ENCODE measurements at places on chromosomes 12 and 14.

- no peak for DNase-seq
Measured at GRCh38 chr12:80291108-80291754, 152.8 kb upstream of the PTPRQ start.

- no peak for DNase-seq
Measured at GRCh38 chr12:50985322-50985721, 33.0 kb downstream of the HIGD1C start.

GRCh38 chr14:34554540-34555250 is 15.2 kb upstream of the EAPP start:
- DNase-seq: no peak

- no peak for DNase-seq
Measured at GRCh38 chr12:70487440-70487839, 121.3 kb downstream of the KCNMB4 start.

DNA sequence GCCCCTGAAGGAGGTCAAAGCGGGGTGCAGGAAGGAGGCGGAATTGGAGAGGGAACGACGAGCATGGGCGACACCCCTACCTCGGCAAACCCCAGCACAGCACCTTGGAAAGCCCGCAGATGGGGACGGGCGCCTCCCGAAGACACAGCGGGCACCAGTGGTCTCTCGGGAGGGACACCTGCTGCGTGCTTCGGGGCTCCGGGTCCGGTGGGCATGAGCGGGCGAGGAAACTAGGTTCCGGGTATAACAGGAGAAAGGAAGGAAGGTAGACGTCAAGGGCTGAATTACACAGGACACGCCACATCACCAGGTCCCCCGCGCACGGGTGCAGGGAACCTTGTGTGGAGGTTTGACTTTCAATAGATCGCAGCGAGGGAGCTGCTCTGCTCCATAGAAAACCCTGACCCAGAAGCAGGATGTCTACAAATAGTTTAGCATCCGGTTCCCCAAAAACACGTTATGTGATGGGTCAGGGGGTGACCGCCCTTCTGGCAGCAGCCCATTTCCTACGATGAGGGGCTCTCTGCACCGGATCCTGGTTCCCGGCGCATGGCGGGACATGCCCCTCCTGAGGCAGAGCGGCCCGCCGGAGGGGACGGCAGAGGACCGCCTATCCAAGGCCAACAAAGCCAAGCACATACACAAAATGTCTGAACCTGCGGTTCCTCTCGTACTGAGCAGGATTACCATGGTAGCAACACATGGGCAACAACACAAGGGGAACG is 196.9 kb downstream of the ALG10 start:
- no peak for DNase-seq

DNA sequence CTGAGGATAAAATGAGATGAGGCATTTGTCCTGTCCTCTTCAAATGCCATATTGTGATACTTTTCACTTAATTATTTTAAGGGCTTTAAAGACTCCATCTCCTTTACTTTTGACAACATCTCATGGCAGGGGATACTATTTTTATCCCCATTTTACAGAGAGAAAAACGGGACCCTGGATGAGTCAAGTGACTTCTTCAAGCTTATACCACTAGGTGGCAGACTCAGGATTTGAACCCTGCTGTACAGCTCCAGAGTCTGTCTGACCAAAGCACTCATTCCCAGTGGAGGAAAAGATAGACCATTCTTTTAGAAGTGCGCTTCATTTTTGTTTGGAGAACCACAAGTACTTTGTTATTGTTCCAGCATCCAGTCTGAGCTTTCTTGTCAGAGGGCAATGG is 1.7 kb upstream of the SMOC1 start:
- DNase-seq: no peak

DNA sequence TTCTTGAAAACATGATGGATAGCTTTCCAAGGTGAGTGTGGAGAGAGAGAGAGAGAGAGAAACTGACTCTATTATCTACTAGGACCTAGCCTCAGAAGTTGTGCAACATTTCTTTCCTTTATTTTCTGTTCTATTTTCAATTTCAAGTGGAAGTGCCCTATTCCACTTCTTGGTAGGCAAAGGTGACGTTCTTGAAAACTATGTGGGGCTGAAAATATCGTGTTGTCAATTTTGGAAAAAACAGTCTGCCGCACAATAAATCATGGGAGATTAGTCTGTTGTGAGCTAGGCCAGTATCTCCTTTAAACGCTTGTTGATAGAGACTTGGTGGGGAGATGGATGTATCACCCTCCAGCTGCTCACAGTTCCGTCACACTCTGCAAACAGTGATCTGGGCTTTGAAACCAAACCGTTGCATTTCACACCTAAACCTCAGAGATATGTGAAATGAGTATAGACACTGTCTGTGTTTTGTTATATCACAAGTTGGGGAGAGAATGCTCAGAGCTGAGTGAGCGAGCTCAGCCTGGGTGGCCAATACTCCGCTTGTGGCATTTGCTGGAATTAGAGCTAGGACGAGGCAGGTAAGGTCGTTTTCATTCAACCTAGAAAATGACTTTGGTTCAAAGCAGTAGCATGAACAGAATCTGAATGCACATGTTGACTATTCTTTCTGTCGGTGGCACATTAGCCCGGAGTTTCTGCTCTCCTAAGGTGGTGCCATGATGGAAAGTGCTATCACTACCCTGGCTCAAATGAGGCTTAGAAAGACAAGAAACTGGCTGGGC is 75.1 kb upstream of the ST8SIA1 start:
- DNase-seq: no peak

Data from left ventricle myocardium superior (tissue), 1 donor.